ENCODE measurements at places on chromosomes 1 and 21.

DNA sequence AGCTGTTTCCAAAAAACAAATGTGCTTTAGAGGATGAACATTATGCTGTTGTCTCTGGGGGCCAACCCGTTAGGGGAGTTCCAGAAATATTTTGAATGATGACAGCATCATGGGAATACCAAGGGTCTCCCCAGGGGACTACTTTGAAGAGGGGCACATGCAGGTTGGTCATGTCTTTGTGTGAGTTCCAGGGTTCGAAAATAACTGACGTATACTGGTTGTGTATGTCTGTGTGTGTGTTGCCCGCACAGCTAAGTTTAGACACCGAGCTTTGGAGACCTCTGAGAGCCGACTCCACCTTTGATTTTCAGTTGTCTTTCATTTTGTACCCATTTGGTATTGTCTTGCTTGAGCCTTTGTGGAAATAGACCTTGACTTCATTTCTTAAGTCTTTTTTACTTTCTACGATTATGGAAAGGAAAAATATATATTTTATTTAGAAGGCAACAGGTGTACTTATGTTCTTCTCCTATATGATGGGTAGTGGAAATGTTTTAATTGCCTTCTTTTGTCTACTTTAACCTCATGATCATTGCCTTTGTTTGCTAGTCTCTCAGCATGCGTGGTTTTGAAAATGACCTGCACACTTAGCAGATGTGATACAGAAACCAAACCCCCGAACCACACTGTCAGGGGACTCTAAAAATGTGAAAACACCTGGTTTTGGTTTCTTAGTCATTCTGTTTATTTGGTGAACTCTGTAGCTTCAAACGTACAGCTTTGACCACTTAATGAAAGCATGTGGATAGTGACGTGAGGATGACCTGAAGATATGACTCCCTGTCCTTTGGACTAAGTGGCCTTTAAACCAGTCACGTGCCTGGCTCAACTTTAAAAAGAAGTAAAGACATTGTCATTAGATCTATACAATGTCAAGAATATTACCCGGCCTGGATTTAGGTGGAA, 56.5 kb downstream of the GALNT2 start:
- H3K27ac ChIP-seq = no peak overlapping the region
- DNase-seq = no peak
- H3K4me1 ChIP-seq = peaks cover 29% of the 10 kb centered on the region
- H3K4me3 ChIP-seq = no peak overlapping the region

DNA sequence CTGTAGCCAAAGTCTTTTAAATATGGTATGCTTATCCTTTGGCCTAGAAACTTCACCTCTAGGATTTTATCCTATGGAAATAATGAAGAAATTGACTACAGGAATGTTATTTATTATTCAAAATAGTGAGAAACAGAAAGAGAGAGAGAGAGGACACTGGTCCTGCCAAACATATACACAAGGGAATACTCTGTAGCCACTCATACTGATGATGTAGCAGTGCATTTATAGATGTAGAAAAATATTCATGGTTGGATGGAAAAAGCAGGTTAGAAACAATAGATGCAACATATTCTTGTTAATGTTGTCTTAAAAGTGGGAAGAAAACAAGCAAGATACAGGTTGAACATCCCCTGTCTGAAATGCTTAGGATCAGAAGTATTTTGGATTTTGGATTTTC, 22.2 kb upstream of the EPHB2 start:
- H3K27ac ChIP-seq = no peak overlapping the region
- H3K27me3 ChIP-seq = peaks cover 38% of the 10 kb centered on the region
- no peaks in the 10 kb centered on the region for H3K36me3 ChIP-seq

DNA sequence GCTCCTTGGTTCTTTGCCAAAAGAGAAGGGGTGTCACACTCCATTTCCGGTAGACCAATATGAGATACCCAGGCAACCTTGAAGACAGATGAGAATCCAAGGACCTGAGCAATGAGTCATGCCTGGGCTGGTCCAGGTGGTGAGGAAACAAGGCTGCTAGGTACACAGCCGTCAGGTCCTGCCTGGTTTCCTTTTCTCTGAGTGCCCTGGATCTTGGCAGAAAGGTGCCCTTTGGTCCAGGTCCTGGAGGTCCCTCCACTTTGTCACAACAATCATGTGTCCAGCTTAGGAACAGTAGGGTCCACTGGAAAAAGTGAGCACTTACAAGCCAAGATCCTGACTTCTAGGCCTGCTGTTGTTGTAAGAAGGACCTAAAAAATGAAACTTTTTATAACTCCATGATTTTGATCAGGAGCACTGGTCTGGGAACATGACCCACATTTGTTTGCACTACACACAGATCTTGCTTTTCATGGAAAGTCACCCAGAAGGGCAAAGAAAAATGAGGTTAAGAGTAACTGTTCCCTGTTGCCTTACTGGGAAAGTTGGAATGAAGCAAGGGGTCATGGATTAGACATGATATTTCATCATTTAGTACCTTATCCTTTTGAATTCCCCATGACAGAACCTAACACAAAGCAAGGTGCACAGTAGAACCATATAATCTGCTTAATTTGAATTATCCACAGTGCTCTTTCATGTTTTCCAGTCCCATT, 94.7 kb downstream of the PAPPA2 start:
- DNase-seq = no peak
- H3K27me3 ChIP-seq = peaks cover 27% of the 10 kb centered on the region
- no peaks in the 10 kb centered on the region for H3K4me1 ChIP-seq
- no peaks in the 10 kb centered on the region for H3K36me3 ChIP-seq
- H3K27ac ChIP-seq = no peak overlapping the region

DNA sequence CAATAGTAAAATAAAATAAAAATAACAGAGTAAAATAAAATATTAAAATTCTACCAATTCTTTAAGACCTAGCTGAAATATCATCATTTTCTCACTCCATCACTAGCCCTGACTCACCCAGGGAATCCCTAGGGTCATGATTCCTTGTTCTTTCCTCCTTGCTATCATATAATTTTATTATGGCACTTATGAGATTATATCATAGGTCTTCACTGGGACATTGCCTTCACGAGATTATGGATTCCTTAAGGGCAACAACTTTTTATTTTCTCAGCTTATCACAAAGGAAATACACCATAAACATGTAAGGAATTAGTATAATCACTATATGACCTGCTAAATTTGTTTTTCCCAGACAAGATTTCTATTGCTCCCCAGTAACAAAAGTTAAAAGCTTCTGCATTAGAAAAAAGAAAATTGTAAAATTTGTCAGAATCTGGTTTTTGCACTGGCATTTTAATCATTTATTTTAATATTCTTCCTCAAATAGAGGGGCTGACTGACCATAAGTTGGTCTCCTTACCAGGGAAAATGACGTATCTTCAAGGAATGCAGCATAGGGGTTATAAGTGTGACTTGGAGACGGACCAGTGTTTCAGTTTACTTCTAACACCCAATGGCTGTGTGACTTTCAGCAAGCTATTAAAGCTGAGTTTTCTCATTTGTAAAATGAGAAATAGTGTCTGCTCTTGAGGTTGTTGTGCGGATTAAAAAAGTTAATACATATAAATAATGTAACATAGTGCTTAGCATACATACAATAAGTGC, 8.8 kb upstream of the CLCA4 start:
- no peak for DNase-seq
- H3K4me3 ChIP-seq = no peak overlapping the region
- peaks cover 3% of the 10 kb centered on the region for H3K27me3 ChIP-seq
- no peaks in the 10 kb centered on the region for H3K4me1 ChIP-seq
- H3K36me3 ChIP-seq = no peaks in the 10 kb centered on the region

DNA sequence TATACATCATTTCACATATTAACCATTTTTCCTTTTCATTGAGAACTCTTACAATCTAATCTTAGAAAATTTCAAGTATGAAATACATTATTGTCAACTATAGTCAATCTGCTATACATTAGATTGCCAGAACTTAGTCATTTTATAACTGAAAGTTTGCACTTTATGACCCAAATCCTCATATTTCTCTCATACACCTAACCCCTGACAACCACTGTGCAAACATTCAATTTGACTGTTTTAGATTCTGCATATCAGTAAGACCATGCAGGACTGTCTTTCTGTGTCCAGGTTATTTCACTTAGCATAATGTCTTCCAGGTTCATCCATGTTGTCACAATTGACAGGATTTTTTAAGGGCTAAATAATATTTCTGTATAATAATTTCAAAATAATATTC, 1299.0 kb upstream of the B3GALT2 start:
- no peak for DNase-seq
- no peaks in the 10 kb centered on the region for H3K4me1 ChIP-seq
- no peaks in the 10 kb centered on the region for H3K27me3 ChIP-seq

GRCh38 chr1:58783090-58783992, 506 bp downstream of the JUN start:
- peak overlapping the region; percentile 83 for H3K4me3 ChIP-seq
- H3K4me1 ChIP-seq = no peaks in the 10 kb centered on the region
- peak overlapping the region; percentile 100 for H3K27ac ChIP-seq
- peak; percentile 64 for DNase-seq

DNA sequence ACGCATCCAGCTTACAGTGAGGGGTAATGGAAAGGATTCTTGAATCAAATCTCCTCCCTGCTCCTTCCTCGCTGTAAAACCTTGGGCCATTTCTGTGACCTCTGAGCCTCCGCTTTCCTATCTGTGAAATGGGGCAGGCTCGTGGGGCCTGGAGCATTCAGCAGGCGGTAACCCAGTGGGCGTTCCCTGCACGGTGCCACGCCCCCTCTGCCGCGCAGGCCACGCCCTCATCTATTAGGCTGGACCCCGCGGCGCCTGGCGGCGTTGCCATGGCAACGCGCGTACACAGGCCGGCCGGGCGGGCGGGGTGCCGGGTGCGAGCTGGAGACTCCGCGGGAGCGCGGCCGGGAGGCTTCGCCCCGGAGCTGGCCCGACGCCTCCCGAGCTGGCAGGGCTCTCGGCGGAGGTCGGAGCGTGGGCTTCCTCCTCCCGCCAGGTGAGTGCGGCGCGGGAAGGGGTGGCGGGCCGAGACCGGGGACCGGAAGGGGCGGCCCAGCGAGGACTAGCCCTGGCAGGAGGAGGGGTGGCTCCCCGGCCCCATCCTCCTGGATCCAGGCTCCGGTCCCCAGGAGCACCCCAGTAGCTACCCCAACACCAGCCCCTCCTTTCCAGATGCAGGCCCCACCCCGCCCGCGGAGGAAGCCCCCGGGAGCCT, at the start of gene FHAD1:
Gene FHAD1, plus strand, starts transcription at position 264 of the 655 bp plus-strand sequence. CDS start 4,562 bp downstream, outside the sequence.
- no peaks in the 10 kb centered on the region for H3K27me3 ChIP-seq
- no peaks in the 10 kb centered on the region for H3K36me3 ChIP-seq
- H3K27ac ChIP-seq = peak within 1 kb of the TSS; percentile 30
- peak within 1 kb of the TSS; percentile 56 for H3K4me3 ChIP-seq
- H3K4me1 ChIP-seq = peaks cover 5% of the 10 kb centered on the region
- DNase-seq = no peak

DNA sequence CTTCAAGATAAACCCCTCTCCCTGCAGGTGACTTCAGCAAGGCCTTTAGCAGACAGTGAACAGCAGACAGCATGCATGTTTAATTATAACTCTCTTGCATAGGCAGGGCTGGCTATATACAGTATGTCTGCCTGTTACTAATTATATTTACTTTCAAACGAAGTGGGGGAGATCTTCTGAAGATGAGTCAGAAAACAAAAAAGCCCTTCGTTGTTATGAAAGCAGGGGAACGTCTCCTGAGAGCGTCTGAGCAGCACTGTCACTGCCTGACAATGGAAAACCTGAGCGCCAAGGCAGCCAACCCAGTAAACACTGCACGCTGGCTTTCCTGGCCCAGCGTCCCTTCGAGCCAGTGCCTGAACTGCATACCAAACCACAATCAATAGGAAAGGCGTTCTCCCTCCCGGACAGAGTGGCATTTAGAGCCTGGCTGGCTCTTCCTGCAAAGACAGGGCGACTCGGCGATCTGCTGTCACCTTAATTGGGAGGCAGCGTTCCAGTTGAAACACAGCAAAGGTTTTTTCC, 54.1 kb downstream of the TOMM20 start:
- H3K27ac ChIP-seq = peak overlapping the region; percentile 75
- H3K4me3 ChIP-seq = peak overlapping the region; percentile 21
- no peak for DNase-seq
- no peaks in the 10 kb centered on the region for H3K36me3 ChIP-seq
- H3K27me3 ChIP-seq = no peaks in the 10 kb centered on the region

GRCh38 chr1:57131701-57132394, 166.0 kb upstream of the C8B start:
- no peaks in the 10 kb centered on the region for H3K36me3 ChIP-seq
- H3K4me3 ChIP-seq = no peak overlapping the region
- no peaks in the 10 kb centered on the region for H3K4me1 ChIP-seq
- H3K27ac ChIP-seq = no peak overlapping the region

DNA sequence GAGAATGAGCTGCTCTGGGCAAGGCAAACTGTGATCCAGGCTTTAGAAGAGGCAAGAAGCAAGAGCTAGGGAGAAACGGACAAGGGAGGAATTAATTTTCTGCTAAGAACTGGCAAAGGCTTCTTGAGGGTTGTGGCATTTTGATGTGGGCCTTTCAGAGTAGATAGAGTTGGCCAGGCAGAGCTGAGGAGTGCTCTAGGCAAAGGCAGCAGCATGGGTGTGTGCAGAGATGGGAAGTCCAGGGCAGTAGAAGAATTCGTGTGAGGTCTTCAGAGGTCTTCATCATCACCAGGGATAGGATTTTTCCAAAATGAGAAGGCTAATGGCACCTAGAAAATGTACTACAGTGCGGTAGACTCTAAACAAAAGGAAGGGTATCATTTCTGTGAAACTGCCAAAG, 237.8 kb downstream of the LTN1 start:
- peaks cover 60% of the 10 kb centered on the region for H3K4me1 ChIP-seq
- peak overlapping the region; percentile 77 for H3K27ac ChIP-seq
- H3K27me3 ChIP-seq = no peaks in the 10 kb centered on the region
- H3K36me3 ChIP-seq = no peaks in the 10 kb centered on the region
- no peak for DNase-seq

- H3K4me1 ChIP-seq = peaks cover 8% of the 10 kb centered on the region
- H3K27me3 ChIP-seq = no peaks in the 10 kb centered on the region
- no peak for DNase-seq
- peak overlapping the region; percentile 58 for H3K4me3 ChIP-seq
These were observed 604 bp downstream of the FGR start for GRCh38 chr1:27634177-27634984.

GRCh38 chr1:28173980-28174297, 2.6 kb downstream of the PTAFR start:
- no peak overlapping the region for H3K4me3 ChIP-seq
- H3K36me3 ChIP-seq = no peaks in the 10 kb centered on the region
- H3K27ac ChIP-seq = no peak overlapping the region
- DNase-seq = no peak
- no peaks in the 10 kb centered on the region for H3K27me3 ChIP-seq

GRCh38 chr1:41547781-41548560, 63.5 kb upstream of the EDN2 start:
- peak; percentile 38 for DNase-seq
- H3K27ac ChIP-seq = no peak overlapping the region
- H3K4me1 ChIP-seq = no peaks in the 10 kb centered on the region
- H3K4me3 ChIP-seq = no peak overlapping the region
- H3K27me3 ChIP-seq = no peaks in the 10 kb centered on the region
- no peaks in the 10 kb centered on the region for H3K36me3 ChIP-seq

- no peaks in the 10 kb centered on the region for H3K4me1 ChIP-seq
- no peak for DNase-seq
- no peaks in the 10 kb centered on the region for H3K27me3 ChIP-seq
These were observed 1.1 kb downstream of the S100A11 start for GRCh38 chr1:152035539-152036266.

Measured in tibial artery (tissue), 4 donors.